Right hindlimb (tissue), 1 donor: ENCODE measurements at places on chromosomes 5 and 9.

GRCh38 chr9:134546746-134547145 lies 94.9 kb upstream of the COL5A1 start:
- DNase-seq, result no peak

DNA sequence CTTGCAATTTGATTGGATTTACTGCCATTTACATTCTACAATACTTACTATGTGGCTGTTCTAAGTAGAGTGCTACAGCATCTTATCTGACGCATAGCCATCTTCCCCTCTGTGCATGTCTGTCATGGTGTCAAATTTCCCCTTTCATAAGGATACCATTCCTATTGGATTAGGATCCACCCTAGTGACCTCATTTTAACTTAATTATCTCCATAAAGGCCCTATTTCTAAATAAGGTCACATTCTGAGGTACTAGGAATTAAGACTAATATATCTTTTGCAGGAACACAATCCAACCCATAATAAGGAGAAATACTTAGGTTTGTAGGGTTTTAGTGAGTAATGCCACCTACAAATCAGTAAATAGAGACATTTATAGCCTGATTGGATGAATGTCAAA lies 268.0 kb downstream of the ADAMTSL1 start:
- DNase-seq, result no peak

DNA sequence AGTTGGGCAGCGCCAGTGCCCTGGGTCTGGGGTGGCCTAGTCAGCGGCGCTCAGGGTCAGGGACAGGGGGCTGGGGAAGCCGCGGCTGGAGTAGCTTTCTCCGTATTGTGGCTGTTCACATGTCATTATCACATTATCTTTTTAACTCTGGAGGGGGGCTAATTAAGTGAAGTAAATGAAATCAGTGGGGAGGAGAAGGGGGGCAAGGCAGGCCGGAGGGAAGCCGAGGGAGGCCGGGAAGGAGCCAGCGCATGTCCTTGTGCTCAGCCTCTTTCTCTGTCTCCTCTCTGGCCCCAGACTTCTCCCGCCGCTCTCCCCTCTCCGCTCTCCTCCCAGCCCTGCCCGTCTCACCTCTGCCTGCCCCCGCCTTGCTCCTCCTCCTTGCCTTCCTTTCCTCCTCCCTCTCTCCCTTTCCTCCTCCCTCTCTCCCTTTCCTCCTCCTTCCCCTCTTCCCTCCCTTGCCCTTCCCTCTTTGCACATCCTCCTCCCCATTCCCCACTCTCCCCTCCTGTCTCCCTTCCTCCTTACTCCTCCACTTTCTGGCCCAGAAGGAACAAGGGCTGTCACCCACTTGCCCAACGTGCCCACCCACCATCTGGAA lies 38.7 kb downstream of the ASS1 start:
- no peak for DNase-seq

GRCh38 chr9:4262735-4263141 lies 37.1 kb downstream of the GLIS3 start:
- DNase-seq, result no peak

GRCh38 chr9:137722481-137722880 lies 103.7 kb downstream of the EHMT1 start:
- no peak for DNase-seq

DNA sequence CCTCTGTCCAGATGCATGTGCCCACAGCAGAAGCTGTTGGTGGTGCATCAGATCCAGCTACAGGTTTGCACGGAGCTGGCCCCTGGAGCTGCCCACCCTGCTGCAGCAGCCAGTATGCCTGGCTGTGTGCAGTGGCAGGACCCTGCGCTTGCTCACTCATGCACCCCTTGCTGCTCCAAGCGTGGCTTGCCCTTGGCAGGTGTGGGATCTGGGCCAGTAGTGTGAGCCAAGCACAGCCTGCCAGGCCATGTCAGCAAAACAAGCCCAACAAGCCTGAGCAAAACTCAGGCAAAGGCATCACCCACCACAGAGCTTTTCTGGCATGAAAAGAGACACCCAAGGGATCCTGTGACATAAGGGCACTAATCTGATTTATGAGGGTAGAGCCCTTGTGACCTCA lies 18.3 kb upstream of the ECPAS start:
- no peak for DNase-seq

GRCh38 chr9:112863214-112863613 lies 27.5 kb downstream of the SLC46A2 start:
- no peak for DNase-seq

GRCh38 chr5:160486573-160486972 lies 64.9 kb downstream of the PTTG1 start:
- DNase-seq, result no peak

GRCh38 chr9:127921557-127922120 lies 4.8 kb upstream of the ST6GALNAC4 start:
- DNase-seq, result peak; percentile 74

DNA sequence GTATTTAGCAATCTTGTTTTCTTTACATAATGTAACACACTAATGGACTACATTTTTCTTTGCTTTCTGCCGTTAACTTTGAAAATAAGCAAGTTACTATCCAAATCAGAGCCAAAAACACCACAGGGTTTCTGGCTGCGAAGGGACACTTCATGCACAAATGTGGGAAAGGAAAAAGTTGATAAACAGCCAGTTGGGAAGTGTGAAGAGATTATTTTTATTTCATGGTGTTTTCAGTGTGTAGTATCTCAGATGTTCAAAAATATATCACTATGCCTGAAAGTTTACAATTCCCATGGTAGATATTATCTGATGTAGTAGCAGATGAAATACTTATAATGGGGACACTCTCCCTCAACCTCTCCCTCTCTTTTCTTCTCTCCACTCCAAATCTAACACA lies 135.3 kb downstream of the CETN3 start:
- no peak for DNase-seq

DNA sequence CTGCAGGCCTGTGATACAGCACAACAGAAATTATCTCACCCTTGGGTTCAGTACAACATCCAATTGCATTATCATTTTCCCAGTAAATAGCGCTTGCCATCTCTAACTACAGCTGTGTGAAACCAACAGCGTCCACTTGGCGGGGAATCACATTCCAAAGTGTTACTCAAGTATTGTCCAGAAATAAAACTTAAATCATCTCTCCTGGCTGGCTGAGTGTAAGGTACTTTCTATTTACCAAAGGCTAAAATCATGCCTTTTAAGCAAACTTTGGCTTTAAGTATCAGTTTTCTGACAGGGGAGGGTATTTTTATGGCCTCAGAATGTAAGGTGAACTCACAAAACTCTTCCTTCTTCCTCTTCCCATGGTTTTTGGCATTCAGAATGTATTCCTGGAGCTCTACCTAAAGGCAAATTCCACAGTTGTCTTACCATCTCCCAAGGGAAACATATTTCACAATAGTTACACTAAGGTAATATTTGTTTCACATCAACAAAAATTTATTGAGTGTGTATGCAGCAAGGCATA lies 205.6 kb upstream of the MPDZ start:
- DNase-seq, result peak; percentile 77

GRCh38 chr5:153530357-153531143 lies 40.1 kb downstream of the GRIA1 start:
- DNase-seq, result no peak

GRCh38 chr5:18778225-18778624 lies 1144.0 kb downstream of the TAF11L14 start:
- DNase-seq, result no peak

GRCh38 chr5:177565046-177565445 lies 10.7 kb upstream of the FAM193B start:
- DNase-seq, result no peak

DNA sequence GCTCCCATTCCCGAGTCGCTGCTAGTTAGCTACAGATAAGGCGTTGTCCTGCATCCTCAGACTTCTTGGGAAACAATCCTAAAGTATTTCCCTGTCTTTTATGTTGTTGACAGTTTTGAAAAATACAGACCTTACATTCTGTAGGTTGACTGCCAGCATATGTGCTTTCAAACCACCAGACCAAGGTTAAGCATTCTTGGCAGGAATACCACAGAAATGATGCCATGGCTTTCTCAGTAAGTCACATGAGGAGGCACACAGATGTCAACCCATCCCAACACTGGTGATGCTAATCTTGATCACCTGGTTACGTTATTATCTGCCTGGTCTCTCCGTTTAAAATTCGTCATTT lies 871 bp downstream of the GLE1 start:
- no peak for DNase-seq

GRCh38 chr9:131279196-131279862 lies 3.0 kb upstream of the FAM78A start:
- DNase-seq, result no peak

GRCh38 chr9:16869882-16870595 lies 431 bp downstream of the BNC2 start:
- DNase-seq, result peak; percentile 42

- DNase-seq, result no peak
Measured at GRCh38 chr5:107134931-107135330, 535.8 kb downstream of the EFNA5 start.

DNA sequence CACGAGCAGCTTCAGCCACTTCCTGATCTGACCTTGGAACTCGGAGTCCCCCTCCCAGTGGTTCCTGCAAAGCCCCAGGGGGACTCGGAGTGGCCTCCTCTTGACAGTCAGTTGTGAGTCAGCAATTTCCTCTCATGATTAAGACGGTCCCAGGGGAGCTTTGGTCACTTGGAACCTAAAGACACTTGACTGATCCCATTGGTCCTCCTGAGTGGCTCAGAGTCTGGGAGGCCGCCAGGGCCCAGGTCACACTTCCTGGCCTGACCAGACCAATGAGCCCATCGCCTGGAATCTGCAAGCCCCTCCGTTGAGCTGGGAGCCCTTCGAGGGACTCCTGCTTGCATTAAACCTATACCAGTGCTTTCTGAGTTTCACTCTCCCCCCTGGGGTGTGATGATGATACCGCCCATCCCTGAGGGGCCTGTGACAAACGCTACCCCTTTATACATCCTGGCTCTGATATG lies 29.1 kb downstream of the TSPAN17 start:
- DNase-seq, result no peak

DNA sequence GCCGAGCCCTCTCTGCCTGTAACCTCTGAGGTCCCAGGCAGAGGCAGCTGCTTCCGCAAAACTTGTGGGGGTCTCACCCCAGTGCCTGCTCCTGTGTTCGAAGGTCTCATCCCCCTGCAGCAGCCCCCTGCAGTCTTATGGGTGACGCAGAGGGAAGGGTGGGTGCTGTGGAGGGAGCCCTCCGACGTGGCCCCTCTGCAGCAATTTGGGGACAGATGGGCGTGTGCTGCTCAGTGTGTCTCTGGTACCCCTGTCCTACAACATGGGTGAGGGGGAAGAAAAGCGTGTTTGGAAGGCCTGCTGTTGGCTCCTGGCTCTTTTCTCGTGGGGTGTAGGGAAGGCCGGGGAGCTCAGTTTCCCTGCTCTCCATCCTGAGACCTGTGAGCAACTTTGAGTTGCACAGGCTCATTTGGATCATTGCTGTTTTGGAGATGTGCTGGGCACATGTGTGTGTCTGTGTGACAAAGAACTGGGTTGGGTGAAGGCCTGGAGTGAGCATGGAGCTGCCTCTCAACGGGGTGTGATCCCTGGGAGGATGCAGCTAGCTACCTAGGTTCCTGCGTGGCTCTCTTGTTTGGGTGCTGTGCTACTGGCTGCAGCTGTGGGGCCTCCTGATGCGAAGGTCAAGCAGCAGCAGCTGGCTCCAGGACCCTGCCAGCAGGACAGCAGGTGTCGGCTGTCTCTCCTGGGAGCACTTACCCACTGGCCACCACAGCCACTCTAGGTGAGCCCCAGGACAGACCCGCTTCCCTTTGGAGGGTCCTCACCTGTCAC lies 179.6 kb upstream of the PITX1 start:
- peak; percentile 14 for DNase-seq

DNA sequence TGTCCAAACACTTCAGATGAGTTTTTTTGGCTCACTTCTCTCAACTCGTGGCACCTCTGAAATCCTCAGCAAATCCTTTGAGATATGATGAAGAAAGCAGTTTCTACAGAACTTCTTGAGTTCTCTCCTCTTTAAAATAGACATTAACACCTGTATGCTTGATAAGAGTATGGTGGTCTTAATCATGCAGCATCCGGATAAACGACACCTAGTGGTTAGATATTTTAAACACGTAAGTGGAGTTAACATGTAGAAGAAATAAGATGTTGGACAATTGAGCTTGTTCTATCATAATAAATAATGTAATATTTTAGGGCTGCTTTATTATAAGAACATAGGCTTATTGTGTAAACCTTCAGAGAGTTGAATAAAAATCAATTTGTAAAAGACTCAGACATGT lies 324.8 kb downstream of the CYLC2 start:
- no peak for DNase-seq

- no peak for DNase-seq
Measured at GRCh38 chr5:158976035-158976434, 123.7 kb downstream of the EBF1 start.

- peak; percentile 36 for DNase-seq
Measured at GRCh38 chr5:159050316-159051143, 49.2 kb downstream of the EBF1 start.

DNA sequence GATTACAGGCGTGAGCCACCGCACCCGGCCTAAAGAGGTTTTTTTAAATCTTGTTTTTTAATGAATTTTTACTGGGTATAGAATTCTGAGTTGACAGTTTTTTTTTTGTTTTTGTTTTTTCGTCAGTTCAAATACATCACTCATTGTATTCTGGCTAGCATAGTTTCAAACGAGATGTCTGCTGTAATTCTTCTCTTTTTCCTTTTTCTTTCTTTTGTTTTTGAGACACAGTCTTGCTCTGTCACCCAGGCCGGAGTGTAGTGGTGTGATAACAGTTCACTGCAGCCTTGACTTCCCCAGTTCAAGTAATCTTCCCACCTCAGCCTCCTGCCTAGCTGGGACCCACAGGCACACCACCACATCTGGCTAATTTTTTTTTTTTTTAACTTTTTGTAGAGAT lies 2.2 kb upstream of the PRRT1B start:
- DNase-seq, result no peak

DNA sequence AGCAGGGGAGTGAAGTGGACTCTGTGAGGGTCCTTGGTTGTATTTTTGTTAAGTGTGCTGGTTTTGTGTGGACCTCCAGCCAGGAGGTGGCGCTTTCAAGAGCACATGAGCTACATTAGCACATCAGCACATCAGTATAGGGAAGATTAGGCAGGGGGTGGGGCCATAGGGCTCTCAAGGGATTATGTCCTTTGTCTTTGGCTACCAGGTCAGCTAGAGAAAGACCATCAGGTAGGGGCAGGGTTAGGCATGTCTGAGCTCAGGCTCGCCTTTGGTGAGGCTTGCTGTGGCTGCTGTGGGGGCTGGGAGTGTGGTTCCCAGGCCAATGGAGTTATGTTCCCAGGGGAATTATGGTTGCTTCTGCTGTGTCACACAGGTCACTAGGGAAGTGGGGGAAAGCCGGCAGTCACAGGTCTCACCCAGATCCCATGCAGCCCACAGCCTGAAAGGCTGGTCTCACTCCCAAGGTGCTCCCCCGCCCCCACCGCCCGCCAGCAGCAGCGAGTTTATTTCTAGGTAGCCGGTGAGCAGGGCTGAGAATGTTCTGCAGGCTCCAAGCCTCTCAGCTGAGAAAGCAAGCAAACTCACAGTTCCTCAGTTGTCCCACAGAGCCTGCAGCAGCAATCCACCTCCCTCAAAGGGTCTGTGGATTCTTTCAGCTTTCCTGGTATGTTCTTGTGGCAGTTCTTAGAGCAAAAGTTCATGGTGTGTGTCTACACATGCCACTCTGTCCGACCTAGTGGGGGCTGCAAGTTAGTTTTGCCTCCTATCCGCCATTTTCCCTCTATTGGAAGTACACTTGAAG lies 13.7 kb downstream of the OR1J1 start:
- DNase-seq, result no peak

GRCh38 chr9:33659921-33660320 lies 135.4 kb upstream of the PRSS3 start:
- DNase-seq, result no peak

GRCh38 chr5:73946919-73947602 lies 321.1 kb downstream of the ARHGEF28 start:
- DNase-seq, result no peak

- no peak for DNase-seq
Measured at GRCh38 chr5:111966290-111966689, 209.3 kb upstream of the NREP start.
